ENCODE measurements at places on chromosomes 3 and 15.

GRCh38 chr15:82051664-82052063 is 5.8 kb upstream of the MEX3B start:
- peak; percentile 60 for DNase-seq

- DNase-seq = no peak
These were observed 11.7 kb downstream of the RBM5 start for GRCh38 chr3:50100386-50100785.

GRCh38 chr3:160796813-160797164 is 40.8 kb downstream of the PPM1L start:
- no peak for DNase-seq

GRCh38 chr3:106120356-106120755 is 251.5 kb upstream of the CBLB start:
- peak; percentile 70 for DNase-seq

GRCh38 chr3:14145236-14145635 is 20.4 kb downstream of the TMEM43 start:
- DNase-seq = no peak

DNA sequence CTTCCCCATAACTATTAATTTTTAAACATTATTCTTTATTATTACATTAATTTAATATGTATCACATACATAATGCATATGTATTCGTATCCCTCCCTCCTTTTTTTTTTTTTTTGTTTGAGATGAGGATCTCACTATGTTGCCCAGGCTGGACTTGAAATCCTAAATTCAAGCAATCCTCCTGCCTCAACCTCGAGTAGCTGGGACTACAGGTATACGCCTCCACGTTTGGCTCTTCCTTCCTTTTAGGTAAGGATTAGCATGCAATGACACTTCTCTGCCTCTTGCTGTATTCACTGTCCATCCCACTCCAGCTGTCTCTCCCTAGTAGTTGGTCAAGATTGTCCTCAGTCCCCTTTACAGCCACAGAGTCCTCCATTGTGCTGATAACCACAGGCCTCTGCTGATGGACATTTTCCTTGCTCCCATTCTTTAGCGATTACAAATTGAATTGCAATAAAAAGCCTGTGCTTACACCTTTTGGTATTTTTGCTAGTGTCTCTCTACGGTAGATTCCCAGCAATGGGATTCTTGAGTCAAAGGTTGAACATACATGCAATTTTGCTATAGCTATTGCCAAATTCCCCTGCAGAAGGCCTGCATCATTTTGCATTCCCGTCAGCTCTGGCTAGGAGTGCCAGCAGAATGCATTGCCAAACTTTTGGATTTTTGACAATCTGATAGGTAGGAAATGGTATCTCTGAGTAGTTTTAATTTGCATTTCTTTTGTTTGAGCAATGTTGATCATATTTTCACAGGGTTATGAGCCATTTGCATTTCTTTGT is 156.6 kb downstream of the SMAD6 start:
- no peak for DNase-seq

GRCh38 chr15:101127506-101128076 is 124.3 kb downstream of the CHSY1 start:
- peak; percentile 98 for DNase-seq

GRCh38 chr3:183644244-183644643 is 8.8 kb downstream of the KLHL24 start:
- DNase-seq = no peak

Measured in fibroblast of upper back skin (primary cell).